ENCODE measurements at places on chromosomes 1 and 21.

- no peak for DNase-seq
These were observed 120.7 kb downstream of the ITSN1 start for GRCh38 chr21:33762803-33763581.

DNA sequence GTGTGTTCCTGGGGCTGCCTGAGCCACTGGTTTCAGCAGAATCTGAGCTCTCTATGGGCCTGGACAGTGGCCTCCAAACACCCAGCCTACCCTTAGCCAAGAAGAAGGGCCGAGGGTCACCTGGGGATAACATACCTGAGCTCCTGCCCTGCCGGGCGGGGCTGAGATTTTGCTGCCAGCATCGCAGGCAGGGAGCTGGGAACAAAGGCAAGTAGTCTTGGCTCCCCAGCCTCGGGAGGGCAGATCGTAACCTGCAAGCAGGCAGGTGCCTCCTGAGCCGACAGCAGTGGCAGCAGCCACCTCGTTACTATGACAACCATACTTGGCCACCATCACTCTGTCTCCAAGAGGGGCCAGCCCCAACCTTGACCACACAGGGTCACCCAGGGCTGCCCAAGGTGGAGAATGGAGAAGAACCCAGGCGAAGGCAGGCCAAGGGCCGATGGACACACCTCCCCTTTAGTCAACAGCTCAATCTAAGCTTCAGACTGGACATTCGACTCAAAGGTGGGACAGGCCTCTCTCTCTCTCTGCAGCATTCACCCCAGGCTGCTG is 54.6 kb downstream of the TOMM20 start:
- no peak for DNase-seq

GRCh38 chr1:7420470-7421100 is 350.5 kb upstream of the VAMP3 start:
- DNase-seq = no peak

DNA sequence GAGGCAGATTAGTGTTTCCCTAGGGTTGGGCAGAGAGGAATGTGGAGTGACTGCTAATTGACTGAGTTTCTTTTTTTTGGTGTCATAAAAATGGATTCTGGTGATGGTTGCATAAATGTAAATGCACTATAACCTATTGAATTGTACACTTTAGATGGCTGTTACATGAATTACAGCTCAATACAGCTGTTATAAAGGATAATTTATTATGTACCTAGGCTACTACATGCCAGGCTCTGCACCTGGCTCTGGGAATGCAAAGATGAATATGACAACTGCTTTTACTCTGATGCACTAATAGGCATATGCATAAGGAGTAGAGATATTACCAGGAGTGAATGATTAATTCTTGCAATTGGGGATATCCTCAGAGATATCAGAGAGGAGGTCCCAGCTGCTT is 345.3 kb downstream of the PTBP2 start:
- DNase-seq = no peak

- no peak for DNase-seq
These were observed 54.7 kb downstream of the STUM start for GRCh38 chr1:226603022-226603857.

GRCh38 chr1:244066954-244067716 is 16.1 kb downstream of the ZBTB18 start:
- DNase-seq = no peak

GRCh38 chr1:177429234-177429633 is 258.5 kb downstream of the BRINP2 start:
- DNase-seq = no peak

DNA sequence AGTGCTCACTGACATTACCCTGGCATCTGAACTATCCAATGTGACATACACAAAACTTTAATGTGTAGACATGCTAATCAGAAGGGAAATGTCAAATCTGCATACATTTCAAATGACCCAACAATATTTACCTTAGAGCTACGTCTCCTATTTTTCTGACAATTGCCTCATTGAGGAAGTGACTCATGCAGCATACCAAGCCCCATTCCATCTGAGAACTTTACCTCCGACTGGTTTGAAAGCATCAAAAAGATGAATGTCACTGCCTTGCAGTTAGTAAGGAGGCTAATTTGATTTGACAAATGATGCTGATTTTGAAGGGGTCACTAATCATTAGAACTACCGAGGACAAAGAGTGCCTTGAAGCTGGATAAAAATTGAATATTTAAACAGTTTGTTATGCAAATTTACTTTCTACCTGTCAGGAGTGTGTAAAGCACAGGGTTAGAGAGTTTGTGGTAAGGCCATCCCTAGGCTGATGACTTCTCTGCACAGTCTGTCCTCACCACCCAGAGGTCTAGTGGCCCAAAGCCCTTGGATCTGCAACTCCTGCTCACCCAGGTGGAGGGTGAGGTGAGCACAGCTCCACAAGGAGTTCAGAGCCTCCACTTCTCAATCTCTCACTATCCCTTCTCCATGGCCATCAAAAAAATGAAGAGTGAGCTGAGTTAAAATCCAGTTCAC is 500.3 kb upstream of the C1orf87 start:
- no peak for DNase-seq

- no peak for DNase-seq
These were observed 45.1 kb upstream of the EPS15 start for GRCh38 chr1:51564124-51564523.

- no peak for DNase-seq
These were observed 2.7 kb upstream of the PRDM16 start for GRCh38 chr1:3066250-3066711.

- DNase-seq = no peak
These were observed 105.3 kb downstream of the CACNA1E start for GRCh38 chr1:181588631-181589030.

DNA sequence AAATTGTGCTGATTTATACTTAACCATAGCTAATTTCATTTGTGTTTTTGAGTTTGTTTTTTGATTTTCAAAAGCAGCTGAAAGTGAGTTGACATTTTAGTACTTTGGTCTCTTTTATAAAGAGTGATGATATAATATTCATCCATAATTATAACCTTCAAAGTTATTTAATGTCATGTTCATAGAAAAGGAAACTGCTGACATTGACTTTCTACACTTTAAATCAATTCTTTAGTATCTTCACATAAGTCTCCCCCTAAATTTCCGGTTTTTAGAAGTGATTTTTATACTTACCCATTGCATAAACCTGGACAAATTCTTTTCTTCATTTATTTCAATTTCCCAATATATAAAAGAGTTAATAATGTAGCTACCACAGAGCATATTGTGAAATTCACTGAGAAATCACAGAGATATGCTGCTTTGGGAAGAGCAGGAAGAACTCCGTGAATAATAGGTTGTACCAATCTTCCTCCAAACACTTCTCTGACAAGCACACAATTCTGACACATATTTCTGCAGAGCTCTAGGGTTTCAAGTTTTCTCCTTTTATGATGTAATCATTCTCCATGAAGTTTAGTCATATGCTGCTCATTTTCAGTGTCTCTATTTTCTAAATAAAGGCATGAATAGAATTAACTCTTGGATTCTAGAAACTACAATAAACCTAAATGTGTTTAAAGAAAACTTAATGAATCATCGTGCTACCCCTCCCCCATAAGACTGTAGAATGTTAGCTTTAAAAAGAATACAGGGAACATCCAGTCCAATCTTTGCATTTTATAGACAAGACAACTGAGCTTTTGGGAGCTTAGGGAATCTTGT is 25.6 kb upstream of the CDC42BPA start:
- DNase-seq = no peak

- no peak for DNase-seq
These were observed 44.7 kb downstream of the EIF2B3 start for GRCh38 chr1:44941424-44942324.

DNA sequence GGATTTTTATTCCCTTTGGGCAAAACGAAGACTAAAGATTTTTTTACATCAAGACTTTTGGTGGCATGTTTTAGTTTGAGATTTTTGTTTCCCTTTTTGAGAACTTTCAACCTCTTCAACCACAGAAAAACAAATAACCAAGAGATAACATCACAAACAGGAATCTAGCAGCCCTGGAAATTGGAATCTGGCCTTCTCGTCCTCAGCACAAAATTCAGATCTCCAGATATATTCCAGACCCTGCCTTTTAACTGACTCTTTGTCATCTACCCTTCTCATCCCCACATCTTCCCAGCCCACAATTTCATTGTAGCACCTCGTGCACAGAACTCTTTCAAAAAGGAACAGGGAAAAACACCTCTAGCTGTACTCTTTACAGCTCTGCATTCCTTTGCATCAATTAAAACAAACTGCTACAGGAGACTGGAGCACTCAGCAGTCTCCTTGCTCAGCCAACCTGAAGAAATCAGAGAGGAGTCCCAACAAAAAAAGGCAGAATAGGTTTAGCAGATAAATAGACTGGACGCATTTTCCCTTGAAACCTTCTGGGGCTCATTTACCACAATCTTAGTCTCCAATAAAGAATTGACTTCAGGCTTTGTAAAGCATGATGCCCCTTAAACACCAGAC is 251.0 kb downstream of the TTLL7 start:
- no peak for DNase-seq

DNA sequence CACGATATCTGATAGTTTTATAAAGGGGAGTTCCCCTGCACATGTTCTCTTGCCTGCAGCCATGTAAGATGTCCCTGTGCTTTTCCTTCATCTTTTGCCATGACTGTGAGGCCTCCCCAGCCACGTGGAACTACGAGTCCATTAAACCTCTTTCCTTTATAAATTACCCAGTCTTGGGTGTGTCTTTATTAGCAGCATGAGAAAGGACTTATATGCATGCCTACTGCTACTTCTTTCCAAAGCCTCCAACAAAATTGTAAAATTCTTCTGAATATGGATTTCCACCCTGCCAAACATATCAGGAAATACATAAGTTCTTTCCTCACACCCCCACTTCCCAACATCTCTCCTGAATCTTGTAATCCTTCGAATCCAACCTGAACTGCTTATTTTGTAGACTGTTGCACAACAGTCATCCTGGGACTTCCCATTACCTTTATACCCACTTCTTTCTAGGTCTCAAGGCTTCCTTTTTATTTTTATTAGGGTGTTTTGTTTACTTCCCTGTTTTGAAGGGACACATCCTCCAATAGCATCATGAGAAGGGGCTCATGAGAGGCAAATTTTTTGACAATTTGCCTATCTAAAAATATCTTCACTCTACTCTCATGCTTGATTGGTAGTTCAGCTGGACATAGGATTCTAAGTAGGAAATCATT is 67.5 kb upstream of the MUTYH start:
- DNase-seq = no peak

- no peak for DNase-seq
These were observed 34.4 kb downstream of the STX6 start for GRCh38 chr1:180988253-180988752.

DNA sequence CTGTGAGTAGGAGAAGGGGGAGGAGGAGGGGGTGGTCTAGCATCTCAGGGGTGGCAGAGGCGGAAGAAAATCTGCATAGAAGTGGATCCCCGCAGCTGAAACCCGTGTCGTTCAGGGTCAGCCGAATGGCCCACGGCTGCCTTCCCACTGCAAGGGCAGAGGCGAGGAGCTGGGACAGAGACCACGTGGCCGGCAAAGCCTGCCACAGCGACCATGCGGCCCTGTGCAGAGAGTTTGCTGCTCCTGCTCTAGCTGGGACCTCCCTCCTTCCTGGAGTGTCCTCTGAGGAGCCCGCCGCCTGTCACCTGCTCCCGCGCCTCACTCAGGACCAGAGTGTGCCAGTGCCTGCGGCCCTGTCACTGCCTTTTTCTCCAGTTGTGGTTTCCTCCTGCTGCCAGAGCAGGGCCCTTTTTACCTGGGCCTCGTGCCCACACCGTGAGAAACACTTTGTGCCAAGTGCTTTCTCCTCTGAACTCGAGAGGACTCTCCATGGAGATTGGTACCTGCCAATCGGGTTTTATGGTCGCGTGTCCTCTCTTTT is 5.4 kb upstream of the TRPM2 start:
- DNase-seq = no peak

DNA sequence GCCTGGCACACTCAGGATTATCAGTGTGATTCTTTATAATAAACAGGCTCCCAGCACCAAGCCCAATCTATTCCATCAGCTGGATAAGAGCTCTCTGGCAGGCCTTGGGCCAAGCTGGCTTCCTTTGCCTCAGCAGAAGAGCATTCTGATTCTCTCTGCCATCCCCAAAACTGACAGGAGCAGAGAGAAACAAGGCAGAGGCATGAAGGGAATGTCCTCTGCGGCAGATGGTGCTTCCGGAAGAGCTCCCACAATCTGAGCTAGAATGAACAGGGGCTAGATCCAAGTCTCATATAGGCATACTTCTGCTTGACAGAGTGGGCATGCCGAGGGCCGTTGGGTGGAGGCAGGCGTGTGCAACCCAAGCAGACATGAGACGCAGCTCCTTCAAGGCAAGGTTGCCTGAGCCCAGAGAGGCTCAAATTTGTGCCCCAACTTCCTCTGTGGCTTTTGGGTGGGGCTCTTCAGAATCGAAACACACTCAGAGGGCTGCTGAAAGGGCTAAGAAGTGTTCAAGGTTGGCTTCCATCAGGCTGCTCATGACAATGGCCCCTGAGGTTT is 4.0 kb downstream of the CAPN2 start:
- no peak for DNase-seq

DNA sequence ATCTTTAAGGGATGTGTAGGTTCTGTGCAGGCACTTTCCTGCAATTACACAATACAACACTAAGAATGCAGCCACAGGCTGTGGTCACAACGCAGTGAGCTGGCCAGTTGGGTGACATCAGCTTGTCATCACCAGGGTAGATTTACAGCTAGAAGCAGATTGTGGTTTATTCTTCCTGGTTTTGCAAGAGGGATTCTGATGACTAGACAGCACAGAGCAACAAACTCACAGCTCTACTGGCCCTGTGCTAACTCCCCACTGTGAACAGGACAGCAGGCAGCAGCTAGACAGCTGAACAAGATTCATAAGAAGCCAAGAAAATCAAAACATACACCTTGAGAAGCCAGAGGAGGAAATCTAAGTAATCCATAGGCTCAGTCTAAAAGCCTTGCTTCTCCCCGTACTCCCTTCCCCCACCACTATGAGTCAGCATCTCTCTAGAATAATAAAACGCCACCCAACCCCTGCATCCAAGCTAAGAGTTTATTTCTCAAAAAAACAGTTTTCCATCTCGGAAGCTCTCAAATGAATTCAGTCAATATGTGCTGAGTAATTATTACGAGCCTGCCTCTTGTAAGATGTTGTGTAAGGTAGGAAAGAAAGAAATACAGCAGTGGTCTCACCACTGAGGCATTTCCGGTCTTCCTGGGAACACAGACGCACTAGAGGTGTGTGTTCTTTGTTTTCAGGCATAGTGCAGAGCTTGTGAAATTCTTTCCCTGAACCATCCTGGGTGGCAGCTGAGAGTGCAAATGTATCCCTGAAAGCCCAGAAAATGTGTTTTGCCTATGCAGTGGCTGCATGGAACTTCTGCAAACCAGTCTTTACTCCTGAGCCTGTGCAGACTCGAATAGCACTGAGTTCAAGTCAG is 162.8 kb downstream of the NTPCR start:
- DNase-seq = no peak

- no peak for DNase-seq
These were observed 89.5 kb upstream of the RAB4A start for GRCh38 chr1:229181419-229181818.

DNA sequence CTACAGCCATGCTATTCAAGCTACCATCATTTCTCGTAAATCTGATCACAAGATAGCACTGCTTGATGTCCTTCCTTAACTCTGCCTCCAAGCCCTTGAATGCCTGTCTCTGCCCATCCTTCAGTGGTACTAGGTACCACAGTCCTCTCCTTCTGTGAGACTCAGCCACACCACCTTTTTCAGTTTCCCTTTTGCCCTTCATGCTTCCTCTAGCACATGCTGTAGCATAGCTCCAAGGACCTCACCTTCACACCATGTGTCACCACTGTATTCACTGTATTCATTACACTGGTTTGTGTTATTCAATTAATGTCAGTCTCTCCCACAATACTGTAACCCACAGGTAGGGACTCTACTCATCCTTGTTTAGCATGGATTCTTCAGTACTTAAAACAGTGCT is 8.0 kb upstream of the TP53BP2 start:
- DNase-seq = no peak

Measured in stimulated activated CD4-positive, alpha-beta T cell treated with anti-CD3 and anti-CD28 coated beads, Interleukin-12 subunit alpha, Interleukin-12 subunit beta, amount 100 ng/mL, for 48 hours (primary cell).